ENCODE measurements at places on chromosomes 3 and 15.

DNA sequence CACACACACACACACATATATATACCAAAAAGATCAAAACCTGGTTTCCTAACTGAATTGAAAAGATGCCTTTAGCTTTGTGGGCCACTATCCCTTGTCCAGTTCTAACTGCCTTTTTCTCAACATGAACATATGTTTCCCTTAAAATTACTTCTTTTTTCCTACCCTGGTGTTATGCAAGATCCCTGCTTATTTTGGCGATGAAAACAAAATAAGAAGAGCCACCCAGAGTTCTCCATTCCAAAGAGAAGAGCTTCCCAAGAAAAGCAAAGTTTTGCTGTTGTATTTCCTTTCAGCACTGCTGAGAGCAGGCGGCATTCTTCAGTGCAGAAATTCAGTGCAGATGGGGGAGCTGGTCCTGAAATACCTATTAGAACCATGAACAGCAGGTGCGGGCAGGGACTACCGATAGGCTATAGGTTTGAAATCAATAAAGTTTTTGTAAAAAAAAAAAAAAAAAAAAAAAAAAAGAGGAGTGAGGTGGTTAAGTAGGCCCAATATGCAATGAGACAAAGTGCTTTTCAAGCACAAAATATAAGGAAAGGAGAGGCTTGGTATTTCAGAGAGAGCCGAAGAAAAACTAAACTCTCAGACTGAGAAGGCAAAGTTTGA is 238.0 kb downstream of the FOXP1 start:
- no peak for DNase-seq

DNA sequence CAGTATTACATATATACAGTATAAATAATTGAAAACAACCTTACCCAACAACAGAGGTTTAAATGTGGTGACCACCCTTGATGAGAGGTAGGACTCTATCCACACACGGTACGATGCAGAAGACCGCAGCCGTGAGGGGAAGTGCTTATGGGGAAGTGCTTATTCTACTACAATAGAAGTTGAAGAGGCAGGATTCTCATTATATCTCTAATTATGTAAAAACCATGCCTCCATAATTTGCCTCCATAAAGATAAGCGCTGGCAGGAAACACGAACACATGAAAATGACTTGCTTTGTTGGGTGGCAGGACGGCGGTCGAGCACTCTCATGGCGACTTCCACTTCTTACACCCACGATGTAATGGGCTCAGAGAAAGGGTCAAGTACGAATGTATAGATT is 7.2 kb upstream of the MUC13 start:
- no peak for DNase-seq

DNA sequence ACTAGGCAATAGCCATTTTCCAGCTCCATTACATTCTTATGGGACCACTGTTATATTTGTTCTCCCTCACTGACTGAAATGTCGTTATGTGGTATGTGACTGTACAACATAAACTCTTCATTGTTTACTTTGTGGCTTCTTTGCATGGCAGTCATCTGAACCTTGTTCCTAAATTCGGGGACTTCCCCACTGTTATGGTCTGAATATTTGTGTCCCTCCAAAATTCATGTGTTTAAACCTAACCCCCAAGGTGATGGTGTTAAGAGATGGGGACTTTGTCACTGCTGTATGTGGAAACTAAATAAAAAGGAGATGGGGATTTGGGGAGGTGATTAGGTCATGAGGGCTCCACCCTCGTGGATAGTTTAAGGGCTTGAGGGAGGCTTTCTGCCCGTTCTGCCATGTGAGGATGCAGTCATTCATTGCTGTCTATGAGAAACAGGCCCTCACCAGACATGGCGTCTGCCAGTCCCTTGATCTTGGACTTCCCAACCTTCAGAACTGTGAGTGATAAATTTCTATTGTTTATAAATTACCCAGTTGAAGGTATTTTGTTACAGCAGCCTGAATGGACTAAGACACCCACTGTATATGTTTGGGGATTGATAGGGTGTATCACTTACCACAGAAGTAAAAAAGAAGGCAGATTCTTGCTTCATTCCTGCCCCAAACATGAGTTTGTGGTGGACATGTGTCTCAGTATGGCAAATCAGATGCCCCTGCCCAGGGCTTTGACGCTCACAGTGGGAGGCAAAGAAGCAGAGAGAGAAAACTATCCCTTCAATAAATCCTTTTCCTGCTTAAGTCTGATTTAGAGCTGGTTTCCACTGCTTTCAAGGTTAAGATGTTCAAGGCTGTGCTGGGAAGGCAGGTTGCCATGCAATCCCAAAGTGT is 138.0 kb upstream of the UBE2E1 start:
- DNase-seq: no peak

GRCh38 chr15:69997813-69998212 is 99.9 kb downstream of the TLE3 start:
- no peak for DNase-seq

All from aorta (tissue), 5 donors.